ENCODE measurements at places on chromosomes 12 and 14.

- no peak for DNase-seq
Measured at GRCh38 chr14:50288146-50288545, 23.9 kb downstream of the L2HGDH start.

DNA sequence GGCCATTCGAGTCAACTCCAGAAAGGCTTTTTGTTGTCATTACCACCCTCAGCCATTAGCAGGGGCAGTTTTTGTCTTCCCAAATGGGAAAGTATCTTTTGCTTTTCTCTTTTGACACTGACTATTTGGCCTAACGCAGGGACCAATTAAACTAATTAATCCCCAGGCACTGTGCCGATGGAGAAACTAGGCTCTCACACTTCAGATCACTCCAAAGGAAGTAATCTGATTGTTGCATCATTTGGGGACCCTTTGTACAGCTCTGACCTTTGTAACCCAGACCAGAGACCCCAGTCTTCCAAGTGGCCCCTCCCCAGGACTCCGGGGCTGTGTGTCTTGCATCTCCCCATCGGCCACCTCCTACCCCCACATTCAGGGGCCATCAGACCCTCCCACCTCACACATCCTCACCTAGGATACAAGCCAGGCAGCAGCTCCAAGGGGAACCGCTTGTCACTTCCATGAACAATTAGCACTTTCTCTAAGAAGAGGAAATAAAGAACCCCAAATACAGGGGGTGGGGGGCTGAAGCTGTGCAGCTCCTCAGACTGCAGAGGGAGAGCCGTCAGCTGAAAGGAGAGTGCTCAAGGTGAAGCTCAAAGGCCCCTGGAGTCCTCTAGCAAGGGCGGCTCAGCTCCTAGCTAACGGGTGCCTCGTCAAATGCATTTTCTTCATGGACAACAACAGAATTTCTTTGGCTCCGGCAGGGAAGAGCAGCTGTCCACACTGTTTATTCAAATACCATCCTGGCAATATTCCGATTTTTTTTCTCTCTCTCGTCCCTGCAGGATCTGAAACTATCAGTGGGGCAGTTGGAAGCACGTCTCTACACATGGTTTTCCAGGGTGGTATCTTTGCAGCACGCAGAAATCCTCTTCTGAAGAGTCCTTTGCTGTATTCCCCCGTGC, 64.3 kb upstream of the DIO3 start:
- DNase-seq, result peak; percentile 45

GRCh38 chr12:121314431-121314830, 17.9 kb upstream of the CAMKK2 start:
- no peak for DNase-seq

DNA sequence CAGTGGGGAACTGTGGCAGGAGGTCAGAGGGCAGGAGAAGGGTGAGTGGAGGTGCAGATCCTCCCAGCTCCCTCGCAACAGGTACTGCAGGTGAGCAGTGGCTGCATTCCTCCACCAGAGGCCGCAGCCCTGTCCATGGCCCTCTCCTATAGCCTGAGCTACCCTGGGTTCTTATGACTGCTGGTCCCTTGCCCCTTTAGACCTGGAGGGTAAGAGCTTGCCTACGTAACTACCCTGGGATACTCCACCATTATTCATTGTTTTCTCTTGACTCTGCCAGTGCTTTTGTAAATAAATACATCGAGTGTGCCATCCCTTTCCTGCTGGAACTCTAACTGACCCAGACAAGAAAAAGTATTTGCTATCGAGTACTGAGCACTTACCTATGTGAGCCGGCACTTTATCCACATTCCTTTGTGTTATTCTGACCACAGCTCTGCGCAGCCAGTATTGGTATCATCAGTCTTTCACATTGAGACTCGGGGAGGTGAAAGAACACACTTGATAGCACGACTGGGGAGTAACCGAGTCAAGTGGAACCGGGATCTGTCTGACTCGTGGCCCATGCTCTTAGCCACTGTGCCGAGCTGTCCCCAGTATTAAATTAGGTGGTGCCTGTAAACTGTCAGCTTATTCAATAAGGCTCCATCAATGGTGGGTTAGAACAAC, 38.5 kb downstream of the LTBP2 start:
- no peak for DNase-seq

- DNase-seq, result no peak
Measured at GRCh38 chr12:86712425-86712843, 456.2 kb upstream of the MGAT4C start.

DNA sequence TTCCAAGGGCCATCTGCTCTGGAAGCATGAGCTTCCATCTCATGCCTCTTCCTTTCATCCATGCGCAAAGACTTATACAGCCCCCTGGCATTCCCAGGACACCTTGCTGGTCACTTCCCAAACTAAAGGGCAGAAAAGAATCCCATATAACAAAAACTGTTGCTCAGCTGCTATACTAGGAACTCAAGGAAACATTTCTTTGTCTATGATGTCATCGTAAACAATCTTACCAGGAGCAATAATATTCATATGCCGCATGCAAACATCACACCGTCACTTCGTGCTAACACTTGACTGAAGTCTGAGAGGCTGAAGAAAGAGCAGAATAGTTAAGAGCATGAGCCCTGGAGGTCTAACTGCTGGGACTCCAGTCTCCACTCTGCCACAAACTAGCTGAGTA, 50.5 kb upstream of the CDKN3 start:
- no peak for DNase-seq

DNA sequence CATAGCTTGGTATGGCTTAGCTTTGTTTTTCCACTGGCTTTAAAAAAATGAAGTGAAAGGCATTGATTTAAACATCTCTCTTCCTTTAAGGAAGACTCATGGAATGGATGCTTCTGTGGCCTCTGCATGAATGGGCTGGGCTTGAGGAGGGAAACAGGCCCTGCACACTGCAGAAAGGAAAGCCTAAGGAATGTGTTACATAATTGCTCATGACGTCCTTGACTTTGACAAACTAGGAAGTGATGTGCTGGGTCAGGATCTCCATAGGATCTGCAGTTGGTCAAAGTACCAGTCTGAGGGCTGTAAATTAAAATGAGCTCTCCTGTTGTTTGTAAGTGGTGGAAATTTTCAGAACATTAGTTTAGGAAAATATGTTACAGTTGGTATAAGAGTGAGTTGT, 12.7 kb downstream of the SAMD4A start:
- no peak for DNase-seq

DNA sequence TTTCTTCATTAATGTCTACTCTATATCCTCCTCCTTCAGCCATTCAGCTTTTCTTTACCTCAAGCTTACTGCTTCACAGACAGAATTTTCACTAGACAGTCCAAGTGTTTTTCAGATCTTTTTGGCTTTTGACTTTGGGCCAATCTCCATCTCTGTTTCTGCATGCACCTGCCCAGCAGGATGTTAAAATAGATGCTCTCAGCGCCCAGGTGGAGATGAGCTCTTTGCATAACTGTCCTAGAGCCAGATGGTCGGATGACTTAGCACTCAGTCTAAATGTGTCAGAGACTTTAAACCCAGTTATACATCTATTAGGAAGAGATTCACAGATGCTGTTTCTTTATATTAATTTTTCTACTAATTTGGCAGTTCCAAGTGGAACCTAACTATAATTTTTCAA, 80.3 kb upstream of the SSTR1 start:
- no peak for DNase-seq

GRCh38 chr14:38339696-38340095, 83.8 kb upstream of the CLEC14A start:
- no peak for DNase-seq

Measured in coronary artery (tissue), 2 donors.